ENCODE measurements at places on chromosomes 2 and 18.

DNA sequence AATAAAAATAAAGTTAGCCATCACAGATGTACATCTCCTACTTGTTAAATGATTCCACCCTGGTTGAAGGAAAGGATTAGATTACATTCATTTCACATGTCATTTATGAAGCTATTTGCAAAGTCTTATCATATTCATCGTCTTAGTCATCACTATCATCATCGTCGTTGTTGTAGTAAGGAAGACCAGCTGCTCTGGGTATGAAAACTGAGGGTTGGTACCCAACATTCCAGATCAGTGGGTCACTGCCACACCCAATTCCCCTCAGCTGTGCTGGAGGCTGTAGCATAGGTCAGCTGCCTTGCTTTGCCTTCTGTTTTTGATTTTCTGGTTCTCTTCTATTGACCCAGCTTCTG, 20.9 kb upstream of the CCBE1 start:
- no peaks in the 10 kb centered on the region for H3K36me3 ChIP-seq
- no peak for DNase-seq
- no peak overlapping the region for H3K4me3 ChIP-seq
- H3K4me1 ChIP-seq = no peaks in the 10 kb centered on the region
- H3K27me3 ChIP-seq = no peaks in the 10 kb centered on the region

GRCh38 chr2:43136876-43137275, 89.5 kb downstream of the ZFP36L2 start:
- H3K27me3 ChIP-seq = no peaks in the 10 kb centered on the region
- peak; percentile 95 for DNase-seq
- peaks cover 88% of the 10 kb centered on the region for H3K4me1 ChIP-seq
- H3K36me3 ChIP-seq = peaks cover 10% of the 10 kb centered on the region

- no peak overlapping the region for H3K4me3 ChIP-seq
- H3K4me1 ChIP-seq = no peaks in the 10 kb centered on the region
- no peaks in the 10 kb centered on the region for H3K36me3 ChIP-seq
- no peaks in the 10 kb centered on the region for H3K27me3 ChIP-seq
These were observed 418.9 kb downstream of the IRS1 start for GRCh38 chr2:226380679-226381078.

- H3K27me3 ChIP-seq = no peaks in the 10 kb centered on the region
- no peak overlapping the region for H3K27ac ChIP-seq
- no peak overlapping the region for H3K4me3 ChIP-seq
- H3K4me1 ChIP-seq = peaks cover 2% of the 10 kb centered on the region
- peaks cover 3% of the 10 kb centered on the region for H3K36me3 ChIP-seq
- DNase-seq = no peak
These were observed 113.3 kb upstream of the ALKAL2 start for GRCh38 chr2:401019-401679.

DNA sequence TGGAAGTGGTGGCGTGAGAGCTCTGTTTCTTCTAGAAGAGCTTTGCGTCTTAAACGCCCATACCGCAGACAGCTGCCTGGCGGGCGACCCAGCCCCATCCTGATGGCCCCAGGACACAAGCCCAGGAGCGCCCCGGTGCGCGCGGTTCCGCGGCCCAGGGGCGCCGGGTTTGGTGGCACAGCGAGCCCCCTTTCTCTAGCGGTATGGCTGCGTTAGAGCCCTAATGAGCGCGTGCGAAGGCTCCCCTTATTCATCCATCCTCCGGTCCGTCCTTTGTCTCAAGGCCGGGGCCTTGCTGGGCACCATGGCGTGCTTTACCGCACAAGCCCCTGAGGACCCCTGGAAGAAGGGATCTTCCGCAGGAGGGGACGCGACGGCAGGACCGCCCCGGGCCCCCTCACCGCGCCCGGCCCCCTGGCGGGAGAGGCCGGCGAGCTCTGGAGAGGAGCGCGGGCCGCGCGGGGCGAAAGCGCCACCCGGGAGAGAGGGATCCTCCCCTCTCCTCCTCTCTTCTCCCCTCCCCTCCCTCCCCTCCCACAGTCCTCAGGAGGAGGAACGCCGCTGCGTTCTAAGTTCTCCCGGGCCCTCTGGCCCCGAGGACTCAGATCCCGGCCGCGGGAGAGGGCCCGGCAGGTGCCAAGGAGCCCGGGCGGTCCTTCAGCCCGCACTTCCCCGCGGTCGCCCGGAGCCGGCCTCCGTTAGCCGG, 626 bp upstream of the SLC1A4 start:
- peaks cover 36% of the 10 kb centered on the region for H3K36me3 ChIP-seq
- H3K27me3 ChIP-seq = peaks cover 3% of the 10 kb centered on the region
- H3K4me1 ChIP-seq = peaks cover 75% of the 10 kb centered on the region
- DNase-seq = peak; percentile 91
- H3K27ac ChIP-seq = peak overlapping the region; percentile 78
